ENCODE measurements at places on chromosomes 3 and 15. TPM values are rescaled to one million over a fixed set of nuclear protein-coding genes. Genes with fewer than 3 reads are reported as not detected.

- no peaks in the 10 kb centered on the region for H3K27me3 ChIP-seq
- no peak for DNase-seq
- no peaks in the 10 kb centered on the region for H3K36me3 ChIP-seq
- no peak overlapping the region for H3K4me3 ChIP-seq
- no peak overlapping the region for H3K27ac ChIP-seq
- no peaks in the 10 kb centered on the region for H3K4me1 ChIP-seq
Observed at GRCh38 chr3:16490062-16490619, 23.4 kb downstream of the RFTN1 start.

DNA sequence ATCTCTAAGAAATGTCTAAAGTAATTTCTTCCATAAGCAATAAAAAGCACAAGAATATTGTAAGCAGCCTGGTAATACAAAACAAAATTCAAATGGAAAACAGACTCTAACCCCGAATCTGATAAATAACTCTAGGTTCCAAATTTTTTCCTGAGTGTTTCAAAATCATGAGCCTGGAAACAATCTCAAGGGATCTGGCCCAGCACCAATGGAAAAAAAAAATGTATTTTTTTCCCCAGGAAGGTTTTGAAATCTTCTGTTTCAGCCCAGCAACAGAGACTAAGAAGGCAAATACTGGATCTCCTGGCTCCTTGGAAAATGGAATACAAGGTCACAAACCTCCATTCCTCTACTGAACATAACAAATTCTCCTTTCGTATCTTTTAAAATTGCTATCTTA is 13.0 kb downstream of the TBC1D2B start:
- H3K4me1 ChIP-seq: peaks cover 23% of the 10 kb centered on the region
- H3K27ac ChIP-seq: no peak overlapping the region
- H3K27me3 ChIP-seq: no peaks in the 10 kb centered on the region
- no peak for DNase-seq

GRCh38 chr3:194259982-194260766 is 91.0 kb downstream of the CPN2 start:
- no peak for DNase-seq
- no peaks in the 10 kb centered on the region for H3K27me3 ChIP-seq

The CIDEC gene
- total RNA-seq: not detected
